Umbilical cord (tissue), 2 donors: ENCODE measurements at places on chromosomes 1 and 21.

DNA sequence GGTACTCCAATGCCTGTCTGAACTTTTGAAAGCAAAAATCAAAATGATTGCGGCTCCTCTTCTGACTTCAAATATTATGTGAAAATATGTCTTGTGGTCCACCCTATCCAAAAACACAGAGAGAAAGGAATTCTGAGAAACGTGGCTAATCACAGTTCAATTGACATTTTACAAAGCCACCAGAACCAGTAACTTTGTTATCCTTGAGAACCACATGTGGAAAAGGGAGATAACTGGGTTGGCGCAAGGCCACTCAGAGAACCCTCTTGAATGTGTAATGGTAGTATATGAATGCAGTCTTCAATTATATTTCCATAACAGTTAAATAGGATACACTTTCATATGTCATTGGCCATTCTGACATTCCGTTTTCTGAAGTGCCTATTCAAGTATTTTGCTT lies 1030.0 kb upstream of the TMPRSS15 start:
- no peak for DNase-seq

DNA sequence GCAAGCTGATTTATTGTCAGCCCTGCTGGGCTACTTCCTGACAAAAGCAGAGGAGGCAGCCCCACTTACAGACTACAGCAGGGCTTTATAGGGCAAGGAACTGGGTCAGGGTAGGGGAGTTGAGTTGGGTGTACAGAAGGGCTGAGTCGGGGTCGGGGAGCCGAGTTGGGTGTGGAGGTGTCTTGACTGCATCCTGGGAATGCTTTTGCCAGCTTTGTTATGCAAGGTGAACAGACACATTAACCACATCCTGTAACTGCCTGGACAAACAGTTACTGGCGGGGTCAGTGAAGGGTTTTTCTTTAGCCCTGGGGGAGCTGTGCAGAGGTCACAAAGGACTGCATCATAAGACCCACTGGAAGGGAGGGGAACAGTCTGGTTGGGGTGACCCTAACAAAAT lies 39.1 kb upstream of the GBP5 start:
- no peak for DNase-seq

DNA sequence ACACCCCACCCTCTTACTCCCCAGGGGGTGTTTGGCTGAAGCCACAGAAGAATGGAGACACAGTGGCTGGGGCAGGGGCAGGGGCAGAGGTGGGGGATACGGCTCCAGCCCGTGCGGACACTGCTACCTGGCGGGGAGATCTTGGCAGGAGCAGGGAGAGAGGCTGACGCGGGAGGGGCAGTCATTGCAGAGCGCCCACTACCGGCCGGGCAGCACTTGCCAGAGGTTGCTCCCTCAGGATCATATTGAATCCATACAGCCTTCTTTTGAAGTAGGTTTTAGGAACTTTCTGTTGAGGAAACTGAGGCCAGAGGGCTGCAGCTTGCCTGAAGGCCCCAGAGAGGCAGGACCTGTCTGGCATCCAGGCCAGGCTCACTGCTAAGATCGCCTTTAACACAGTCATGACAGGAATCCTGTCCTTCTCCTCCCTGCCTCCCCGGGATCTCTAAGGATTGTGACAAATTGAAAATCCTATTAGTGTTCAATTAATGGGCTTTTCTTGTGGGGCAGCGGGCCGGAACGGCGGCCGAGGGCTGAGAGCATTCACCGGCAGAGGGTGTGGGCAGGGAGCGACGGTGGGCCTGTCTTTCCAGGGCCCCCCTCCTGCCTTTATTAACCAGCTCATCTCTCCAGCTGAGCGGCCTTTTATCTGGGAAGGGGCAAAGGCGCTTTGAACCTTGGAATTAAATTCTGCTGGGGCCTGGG lies 65.5 kb upstream of the WNT4 start:
- DNase-seq = no peak

DNA sequence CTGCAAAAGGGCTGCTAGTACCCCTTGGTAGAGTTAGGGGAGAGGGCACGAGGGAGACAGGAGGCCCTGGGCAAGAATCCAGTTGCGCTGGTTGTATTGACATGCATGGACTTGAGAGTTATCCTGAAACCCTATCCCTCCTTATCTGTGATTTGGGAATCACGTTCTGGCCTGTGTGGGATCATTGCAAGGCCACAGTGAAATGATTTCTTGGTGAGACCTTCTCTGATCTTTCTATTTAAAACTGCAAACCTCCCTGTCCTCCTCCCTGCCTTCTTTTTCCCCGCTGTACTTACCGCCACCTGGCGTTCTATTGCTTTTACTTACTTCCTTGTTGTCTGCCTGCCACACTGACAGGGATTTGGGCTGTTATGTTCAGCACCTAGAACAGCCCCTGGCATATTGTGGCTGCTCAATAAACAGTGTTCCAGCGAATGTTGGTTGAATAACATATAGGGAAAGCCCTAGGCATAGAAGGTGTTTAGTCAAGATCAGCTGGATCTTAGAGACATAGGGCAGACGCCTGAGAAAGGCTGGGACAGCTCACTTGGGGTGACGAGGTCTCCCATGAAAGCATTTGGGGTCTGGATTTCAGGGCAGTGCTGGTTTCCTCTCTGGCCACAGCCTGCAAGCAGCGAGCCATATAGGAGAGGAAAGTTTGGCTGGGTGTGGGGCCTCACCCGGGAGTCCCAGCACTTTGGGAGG lies 25.6 kb downstream of the ALPL start:
- peak; percentile 63 for DNase-seq

- DNase-seq = no peak
Observed at GRCh38 chr1:101732261-101732660, 264.5 kb downstream of the OLFM3 start.

DNA sequence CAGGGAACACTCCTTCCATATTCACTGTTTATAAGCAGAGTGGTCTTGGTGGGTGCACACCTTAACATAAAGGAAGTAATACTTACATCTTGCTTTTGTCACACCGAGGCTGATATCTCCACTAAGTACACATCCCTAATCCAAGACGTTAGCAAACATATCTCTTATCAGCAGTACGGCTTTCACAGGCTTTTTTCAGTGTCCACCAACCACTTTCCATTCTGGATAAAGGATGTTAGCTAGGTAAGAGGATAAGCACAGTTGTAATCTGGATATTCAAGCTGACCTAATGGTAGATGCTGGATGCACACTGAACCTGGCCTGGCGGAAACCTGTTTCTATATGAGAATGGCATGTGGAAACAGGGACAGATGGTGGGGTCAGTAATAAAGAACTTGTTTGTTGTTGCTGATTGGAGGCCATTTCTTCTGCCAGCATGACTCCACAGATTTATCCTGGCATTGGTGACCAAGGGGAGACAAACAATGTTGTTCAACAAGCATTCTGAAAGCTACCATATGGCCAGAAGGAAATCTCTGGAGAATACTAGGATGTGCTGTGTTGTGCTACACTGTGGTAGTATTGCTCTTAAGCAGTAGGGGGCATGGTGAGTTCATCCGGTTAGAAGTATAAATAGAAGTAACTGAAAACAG lies 416.4 kb downstream of the PTBP2 start:
- DNase-seq = peak; percentile 70

GRCh38 chr1:33099290-33100118 lies 18.6 kb downstream of the AZIN2 start:
- DNase-seq = peak; percentile 75

DNA sequence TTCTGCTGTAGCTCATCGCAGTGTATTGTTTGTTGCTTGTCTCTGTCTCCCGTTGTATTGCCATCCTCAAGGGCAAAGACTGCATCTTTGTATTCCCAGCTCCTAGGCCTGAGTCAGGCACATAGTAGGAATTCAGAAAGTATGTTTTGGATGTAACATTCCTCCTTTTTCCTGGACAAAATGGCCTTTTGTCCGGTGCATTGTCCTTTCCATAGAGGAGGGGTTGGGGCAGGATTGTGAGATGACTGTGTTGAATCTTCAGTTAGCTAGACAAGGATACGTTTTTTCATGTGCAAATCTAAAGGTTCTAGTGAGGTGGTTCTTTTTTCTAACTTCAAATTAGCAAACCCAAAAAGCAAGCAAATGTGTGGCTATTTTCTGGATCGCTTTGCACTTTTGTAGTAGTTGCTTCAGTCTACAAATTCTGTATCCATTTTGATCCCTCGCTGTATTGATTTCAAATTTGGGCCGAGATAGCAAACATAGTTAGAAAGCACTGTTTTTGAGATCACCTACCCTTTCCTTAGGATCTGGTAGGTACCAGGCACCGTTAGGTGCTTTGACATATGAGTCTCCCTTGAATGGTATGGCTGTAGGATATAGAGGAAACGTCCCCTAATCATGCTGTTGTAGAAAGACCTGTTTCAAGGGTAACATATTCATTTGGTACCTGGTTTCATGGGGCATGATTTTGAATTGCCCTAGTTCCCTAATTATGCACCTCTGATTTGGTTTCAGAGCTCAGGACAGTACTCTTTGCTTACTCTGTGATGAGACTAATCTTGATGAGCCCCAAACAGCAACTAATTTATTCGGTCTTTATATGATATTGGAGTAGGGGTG lies 1.2 kb downstream of the PPP1R8 start:
- DNase-seq = no peak

GRCh38 chr1:152546704-152547103 lies 19.9 kb downstream of the LCE3E start:
- no peak for DNase-seq

DNA sequence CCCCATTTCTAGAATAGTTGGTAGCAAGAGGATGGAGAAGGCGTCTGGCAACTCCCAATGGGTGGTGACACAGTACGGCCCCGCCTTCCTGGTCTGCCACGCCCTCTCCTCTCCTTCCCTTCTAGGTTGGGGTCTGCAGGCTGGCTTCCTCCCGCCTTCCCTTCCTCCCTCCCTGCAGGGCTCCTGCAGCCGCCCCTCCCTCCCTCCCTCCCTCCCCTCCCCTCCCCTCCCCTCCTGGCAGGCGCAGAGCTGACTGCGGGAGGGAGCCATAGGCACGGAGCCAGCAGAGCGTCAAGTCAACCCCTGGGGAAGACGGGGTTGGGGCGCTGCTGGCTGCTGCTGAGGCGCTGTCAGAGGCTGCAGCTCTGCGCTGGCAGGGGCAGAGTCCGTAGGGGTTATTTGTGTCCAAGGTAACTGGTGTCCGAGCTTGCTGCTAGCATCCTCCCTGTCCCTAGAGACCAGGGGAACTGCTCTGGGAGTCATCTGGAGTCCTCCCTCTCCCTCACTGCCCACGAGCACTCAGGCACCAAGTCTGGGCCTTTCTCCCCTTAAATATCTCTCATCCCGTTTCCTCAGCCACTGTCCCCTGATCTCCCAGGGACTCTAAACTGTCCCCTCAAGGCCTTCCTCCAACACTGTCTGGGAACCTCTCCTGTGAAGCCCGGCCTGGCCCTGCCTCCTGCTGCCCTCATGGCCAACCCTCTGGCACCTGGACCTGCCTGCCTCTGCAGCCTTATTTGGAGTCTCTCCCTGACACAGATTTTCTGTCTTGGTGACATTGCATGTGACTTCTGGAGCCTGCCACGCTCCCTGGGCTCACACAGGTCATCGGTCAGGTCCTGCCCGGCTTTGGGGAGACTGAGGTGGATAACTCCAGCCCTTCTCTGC lies 57.4 kb upstream of the ACOT11 start:
- peak; percentile 42 for DNase-seq

DNA sequence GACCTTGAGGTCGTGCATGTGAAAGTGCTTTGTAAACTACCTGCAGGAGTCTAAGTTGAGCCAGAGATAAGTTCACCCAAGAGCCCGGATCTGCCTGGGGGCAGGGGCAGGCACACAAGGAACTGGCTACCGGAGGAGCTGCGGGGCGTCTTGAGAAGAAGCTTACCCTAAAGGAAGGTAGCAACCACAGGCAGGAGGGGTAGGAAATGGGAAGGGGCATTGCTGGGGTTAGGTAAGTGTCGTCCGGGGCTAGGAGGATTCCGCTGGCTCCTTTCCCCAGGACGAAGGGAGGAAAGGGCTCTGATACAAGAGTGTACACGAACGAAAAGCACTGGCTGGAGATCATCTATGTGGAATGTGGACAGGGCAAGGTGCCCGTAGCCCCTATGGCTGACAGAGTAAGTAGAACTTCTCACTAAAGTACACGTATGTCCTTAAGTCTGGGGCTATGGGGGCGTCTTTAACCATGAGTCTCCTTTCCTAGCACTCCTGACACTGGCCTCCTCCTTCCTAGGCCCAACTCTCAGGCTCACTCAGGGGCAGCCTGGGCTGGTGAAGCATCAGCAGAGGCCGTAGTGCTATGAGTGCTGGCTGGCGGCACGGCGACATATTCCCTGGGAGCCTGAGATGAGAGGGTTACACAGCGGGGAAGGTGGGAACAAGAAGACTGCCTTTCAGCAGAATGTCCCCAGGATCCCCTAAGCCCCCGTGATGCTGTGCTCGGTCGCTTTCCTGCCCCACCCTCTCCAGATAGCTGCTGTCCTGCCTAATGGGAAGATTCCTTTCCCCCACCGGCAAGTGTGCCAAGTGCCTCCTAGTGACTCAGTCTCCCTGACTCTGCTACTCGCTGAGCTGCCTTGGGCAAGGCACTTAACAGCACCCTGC lies 9.1 kb upstream of the GALNT2 start:
- DNase-seq = no peak

- no peak for DNase-seq
Observed at GRCh38 chr1:212137854-212138253, 102.3 kb downstream of the DTL start.

GRCh38 chr1:55210990-55211801 lies 4.0 kb downstream of the USP24 start:
- DNase-seq = no peak

DNA sequence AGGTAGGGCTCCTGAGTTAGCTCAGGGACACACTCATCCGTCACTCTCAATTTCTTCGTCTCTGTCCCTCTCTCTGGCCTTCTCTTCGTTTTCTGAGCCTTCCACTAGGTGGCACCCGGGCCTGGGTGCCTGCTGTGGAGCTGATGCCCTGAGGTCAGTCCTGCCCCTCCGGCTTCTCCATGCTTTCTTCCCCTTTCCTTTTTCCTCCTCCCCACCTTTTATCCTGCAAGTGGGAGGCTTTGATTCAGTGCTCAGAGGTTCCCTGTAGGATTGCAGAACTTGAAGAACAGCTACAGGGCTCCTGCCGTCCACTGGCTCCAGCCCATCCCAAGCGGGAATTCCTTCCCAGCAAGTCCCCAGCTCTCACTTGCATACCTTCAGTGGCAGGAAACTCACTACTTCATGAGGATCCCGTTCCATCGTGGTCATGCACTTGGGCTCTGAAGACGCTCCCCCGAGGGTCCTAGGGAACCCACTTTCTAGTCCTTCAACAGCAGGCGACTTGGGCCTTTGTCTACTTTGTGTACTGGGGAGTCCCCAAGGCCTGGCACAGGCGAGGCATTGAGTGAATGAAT lies 45.6 kb downstream of the SRRM1 start:
- peak; percentile 78 for DNase-seq
